ENCODE measurements at places on chromosomes 1 and 21.

DNA sequence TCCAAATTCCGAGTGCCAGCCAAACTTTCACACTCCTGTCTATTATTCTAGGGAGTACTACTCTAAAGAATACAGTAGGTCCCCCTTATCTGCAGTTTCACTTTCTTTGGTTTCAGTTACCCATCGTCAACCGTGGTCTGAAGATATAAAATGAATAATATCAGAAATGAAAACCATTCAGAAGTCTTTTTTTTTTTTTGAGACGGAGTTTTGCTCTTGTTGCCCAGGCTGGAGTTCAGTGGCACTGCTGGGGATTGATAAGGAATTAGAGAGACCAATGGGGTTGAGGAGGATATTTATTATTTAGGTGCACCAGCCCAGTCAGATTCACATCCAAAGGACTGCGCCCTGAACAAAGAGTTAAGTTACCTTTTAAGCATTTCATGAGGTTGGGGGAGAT is 52.9 kb upstream of the SRSF10 start:
- DNase-seq: no peak

GRCh38 chr1:207181847-207182246 is 77.8 kb downstream of the C4BPA start:
- DNase-seq: no peak

GRCh38 chr1:25146451-25146855 is 85.8 kb downstream of the SYF2 start:
- no peak for DNase-seq

DNA sequence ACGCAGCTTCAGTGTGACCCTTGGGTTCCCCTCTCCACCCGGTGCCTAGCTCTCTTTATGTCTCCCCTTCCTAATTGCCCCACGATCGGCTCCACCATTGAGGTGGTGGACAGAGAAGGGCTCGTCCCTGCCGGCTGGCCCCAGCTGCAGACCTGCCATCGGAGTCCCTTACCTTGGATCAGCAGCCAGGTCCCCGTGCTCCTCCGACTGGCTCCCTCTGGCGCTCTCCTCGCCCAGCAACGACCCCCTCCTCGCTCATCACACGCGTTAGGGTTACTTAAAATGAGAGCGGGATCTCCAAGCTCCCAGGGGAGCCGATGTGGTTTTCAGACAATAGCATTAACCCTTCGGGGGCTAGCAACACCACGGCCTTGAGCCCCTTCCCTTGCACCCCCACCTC is 8.1 kb upstream of the ETV3L start:
- DNase-seq: no peak

DNA sequence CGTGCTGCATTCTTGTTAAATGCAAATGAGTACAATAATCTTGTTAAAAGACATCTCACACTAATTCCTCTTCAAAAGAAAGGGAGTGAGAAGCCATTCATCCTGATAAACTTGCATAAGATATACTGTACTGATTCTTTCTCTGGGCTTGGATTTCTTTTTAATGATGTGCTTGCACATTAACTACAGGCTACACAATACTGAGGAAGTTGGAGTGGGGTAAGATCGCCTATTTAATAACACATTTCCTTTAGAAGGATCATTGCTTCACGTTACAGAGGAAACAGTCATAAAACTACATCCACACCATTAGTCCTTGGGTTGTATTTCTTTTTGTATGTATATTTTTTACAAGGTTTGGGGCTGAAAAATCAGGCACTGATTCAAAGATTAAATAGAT is 36.6 kb downstream of the NRIP1 start:
- no peak for DNase-seq

- no peak for DNase-seq
These were observed 85.2 kb downstream of the KIF1B start for GRCh38 chr1:10295481-10296085.

DNA sequence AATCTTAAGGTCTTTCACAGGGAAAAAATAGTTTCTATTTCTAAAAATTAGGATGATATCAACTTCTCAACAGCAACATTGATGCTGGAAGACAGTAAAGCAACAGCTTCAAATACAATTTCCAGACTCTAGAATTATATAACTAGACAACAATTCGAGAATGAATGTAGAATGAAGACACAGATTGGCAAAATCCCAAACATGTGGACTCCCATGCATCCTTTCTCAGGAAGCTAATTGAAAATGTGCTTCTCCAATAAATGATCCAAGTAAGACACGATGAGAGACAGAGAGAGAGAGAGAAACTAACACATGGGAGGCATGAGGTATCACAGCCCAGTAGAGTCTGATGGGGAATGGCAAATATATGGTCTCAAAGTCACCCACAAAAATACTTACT is 21.5 kb upstream of the SIM2 start:
- no peak for DNase-seq

GRCh38 chr1:55466373-55466772 is 251.2 kb upstream of the USP24 start:
- DNase-seq: no peak

DNA sequence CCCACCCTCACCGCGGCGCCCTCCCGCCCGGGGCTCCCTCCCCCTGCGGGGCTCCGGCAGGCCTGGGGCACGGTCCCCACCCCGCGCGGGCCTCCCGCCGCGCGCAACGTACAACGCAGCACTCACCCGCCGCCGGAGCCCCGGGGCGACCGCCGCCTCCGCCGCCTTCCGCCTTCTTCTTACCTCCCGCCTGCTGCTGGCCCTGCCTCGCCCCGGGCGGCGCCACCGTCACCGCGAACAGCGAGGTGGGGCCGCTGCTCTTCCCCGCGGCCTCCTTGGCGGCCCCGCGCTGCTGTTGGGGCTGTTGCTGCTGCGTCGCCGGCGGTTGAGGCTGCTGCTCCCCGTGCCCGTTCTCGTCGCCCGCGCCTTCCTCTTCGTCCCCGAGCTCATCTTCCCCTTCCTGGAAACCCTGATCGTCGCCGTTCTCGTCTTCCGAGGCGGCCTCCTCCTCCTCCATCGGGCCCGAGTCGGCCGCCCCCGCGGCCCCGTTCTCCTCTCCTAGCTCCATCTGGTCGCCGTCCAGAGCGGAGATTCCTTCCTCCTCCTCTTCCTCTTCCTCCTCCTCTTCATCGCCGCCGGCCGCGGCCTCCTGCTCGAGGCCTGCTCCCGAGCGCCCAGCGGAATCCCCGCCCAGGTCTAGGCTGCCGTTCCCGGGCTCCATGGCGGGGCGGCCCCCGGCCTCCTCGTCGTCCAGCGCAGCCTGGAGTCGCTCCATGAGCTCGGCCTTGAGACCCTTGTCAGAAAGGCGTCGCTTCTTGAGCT is 671 bp downstream of the HNRNPU start:
- no peak for DNase-seq

DNA sequence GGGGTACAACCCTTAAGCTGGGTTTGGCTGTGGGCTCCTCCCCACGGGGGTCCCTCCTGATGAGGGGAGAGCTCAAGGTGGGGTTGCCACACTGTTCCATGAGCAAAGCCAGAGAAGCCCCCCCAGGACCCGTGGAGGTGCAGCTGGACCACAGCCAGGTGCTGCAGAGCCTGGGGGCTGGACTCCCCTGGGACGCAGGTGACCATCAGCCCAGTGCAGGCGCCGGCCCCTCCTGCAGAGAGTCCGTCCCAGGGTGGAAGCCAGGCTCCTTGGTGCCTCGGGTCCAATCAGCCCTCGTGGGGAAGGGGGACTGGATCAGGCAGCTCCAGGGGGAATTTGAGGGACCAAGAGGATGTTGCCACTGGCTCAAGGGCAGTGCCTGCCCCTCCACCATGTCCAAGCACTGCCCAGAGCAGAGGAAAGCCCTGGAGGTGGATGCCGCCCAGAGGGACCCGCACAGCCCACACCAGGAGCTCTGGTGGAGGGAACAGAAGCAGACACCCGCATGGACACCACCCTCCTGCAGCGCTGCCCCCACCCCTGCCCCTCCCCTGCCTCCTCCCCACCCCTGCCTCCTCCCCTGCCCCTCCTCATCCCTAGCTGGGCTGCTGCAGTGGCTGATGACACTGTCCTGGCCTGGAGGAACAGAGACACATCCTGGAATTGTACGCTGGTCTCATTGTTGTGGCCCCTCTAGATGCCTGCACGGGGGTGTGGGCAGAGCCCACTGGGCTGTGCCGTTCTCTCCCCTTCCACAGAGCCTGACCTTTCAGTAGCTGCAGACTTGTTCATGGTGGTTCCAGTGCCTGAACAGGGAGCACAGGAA is 30.8 kb upstream of the COL18A1 start:
- DNase-seq: no peak

GRCh38 chr1:67729872-67730271 is 44.9 kb downstream of the GADD45A start:
- DNase-seq: no peak

DNA sequence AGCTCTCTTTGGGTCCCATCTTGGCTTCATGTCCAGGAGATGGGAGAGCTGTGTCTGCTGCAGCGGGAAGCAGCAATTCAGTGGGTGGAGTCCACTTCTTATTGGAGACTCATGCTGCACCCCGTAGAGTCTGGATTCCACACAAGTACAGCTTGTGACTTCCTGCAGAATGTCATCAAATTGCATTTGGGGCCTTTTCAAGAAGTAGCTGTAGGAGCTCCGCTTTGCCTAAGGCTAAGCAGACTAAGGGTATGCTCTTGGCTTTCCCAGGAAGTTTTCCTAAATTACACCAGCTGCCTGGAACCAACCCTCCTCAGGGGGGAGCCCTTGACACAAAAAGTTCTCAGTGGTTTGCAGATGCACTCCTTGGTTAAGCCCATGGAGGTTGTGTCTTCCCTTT is 5.7 kb upstream of the MOB3C start:
- no peak for DNase-seq

DNA sequence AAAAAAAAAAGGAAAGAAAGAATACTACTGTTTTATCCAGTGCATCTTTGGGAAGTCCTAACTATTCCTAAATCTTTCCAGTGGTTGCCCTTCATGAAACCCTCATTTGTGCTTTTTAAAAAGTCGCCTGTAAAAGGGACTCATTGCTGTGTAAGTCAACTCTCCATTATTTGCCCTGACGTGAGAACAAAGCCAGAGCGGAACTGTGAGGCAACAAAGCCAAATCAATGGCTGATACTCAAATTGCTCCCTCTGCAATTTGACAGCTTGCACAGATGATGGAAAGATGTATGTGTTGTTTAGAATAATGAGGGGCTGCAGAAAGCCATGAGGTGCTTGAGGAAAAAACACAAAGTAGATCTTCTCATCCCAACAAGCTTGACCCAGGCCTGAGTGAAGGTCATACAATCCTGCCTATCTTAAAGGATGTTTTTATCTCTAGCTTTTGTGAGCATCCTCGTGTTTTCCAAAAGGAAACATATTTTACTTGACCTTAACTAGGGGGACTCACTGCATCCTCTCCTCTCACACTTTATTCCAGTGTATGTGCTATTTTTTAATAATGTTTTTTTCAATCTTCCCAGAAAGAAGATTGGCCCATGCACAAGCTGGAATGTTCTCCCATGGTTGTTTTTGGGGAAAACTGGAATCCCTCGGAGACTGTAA is 33.4 kb downstream of the SMYD2 start:
- DNase-seq: no peak

DNA sequence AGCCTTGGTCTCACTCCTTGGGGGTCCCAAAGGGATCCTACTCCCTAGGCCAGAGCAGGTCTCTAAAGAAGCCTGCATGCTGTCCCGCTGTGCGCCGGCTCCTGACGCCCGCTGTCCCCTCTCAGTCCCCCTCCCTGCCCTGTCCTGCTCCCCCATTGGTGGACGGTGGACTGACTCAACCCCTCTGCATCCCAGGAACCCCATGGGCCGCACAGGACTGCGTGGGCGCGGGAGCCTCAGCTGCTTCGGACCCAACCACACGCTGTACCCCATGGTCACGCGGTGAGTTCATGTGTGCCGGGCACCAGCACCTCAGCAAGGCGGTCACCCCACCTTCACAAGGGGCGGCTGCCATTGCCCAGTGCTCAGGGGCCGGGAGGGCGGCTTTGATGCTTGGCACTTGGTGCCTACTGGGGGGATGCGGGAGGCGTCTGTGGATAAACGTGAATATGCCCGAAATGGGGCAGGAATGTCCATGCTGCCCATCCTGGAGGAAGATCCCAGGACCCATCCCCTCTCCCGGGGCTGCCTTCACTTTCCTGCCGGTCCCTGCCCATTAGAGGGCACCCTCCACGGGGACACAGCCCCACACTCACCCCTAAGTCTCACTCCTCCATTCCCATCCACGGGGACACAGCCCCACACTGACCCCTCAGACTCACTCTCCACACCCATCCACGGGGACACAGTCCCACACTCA is 20.2 kb upstream of the LRRC3 start:
- no peak for DNase-seq

- DNase-seq: no peak
These were observed 5.6 kb upstream of the S100A8 start for GRCh38 chr1:153396461-153396860.

- no peak for DNase-seq
These were observed 4.3 kb upstream of the OR10Z1 start for GRCh38 chr1:158600735-158601134.

DNA sequence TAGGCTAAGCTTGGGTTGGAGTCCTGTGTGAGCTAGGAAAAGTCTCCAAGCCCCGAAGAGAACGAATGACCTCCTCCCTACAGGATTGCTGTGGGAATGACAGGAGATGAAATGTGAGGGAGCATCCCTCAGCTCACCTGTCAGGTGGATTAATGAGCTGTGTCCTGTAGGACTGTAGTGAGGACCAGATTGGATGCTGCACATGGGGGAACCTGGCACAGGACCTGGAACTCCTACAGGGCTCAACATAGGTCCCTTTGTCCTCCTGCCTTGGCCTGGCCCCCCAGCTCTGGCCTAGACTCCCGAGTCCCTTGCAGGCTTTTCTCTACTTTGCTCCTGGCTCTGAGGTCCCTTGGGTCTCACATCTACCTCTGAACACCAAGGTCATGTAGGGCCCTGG is 155.7 kb downstream of the PTPRU start:
- DNase-seq: no peak

GRCh38 chr1:55618199-55618598 is 403.0 kb upstream of the USP24 start:
- DNase-seq: no peak

- no peak for DNase-seq
These were observed 93.3 kb downstream of the IGSF21 start for GRCh38 chr1:18200918-18201317.

All from anterior cingulate cortex (tissue), 58 donors.